Neuronal stem cell (in vitro differentiated cells): ENCODE measurements at places on chromosomes 5 and 9.

GRCh38 chr5:140073296-140073695 is 30.2 kb upstream of the NRG2 start:
- DNase-seq = peak; percentile 4

DNA sequence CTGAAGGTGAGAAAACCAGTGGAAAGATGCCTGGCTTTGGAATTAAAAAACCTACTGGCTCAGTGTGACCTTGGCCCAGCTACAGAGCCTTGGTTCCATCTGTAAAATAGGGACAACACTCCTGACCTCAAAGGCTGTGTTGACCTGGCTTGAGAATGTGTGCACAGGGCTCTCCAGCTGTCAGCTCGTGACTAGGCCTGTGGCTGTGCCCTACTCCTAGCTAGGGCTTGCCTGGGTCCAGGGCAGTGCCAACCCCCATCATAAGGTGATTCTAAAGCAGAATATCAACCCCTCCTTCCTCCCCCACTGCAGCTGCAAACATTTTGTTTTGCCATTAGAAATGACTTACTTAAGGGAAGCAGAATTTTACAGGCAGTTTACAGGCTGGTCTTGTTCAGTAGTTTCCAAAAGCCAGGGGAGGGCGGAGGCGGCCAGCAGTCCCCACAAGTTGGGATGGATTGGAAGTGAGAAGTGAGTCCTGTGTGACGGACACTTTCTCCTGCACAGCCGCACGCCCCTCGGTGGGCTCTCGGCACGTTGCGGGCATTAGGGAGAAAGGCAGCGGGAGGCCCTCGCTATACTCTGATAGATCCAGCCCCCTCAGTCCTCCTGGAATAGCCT is 7.3 kb downstream of the PITX1 start:
- DNase-seq = no peak

DNA sequence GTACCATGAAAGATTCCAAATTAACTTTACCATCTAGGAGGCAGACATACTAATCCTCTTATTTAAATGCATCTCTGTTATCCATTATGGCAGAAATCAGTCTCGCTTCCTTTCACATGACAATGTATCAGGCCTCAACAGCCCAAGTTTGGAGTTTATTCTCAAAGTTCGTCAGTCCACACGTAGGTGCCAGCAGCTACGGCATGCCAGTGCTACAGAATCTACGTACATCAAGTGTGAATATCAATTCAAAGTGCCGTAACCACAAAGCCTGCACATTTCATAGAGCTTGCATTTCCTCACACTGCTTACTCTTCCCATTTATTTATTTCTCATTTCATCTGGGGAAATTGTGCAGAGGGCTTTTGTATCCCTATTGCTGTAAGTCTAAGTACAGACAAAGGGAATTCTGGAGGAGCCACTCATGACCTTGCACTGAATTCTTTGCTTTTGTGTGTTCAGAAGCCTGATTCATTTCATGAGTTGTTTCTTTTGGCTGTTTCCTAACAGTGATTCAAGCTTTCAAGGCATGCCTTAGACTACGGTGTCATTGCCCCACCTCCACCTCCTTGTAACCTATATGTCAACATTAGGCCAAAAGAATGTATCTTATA is 10.0 kb downstream of the ENC1 start:
- no peak for DNase-seq

DNA sequence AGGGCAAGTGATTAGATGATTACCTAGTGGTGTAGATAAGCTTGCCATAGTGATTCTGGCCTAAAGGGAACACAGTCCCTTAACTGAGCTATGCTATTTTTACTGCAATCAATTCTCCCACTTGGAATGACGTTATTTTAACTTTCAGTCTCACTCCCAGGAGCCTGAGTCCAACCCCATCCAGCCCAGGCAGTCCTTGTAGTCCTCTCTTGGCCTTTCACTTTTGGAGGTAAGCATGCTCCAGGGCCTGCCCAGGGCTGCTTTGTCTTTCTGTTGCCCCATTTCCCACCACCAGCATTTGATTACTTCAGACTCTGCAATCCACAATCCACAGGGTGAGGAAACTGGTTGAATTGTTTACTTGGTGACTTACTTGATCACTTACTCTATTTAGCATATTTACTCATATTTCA is 233.0 kb downstream of the CD180 start:
- DNase-seq = no peak

- no peak for DNase-seq
Measured at GRCh38 chr9:136345281-136346156, 18.0 kb downstream of the DNLZ start.

- DNase-seq = no peak
Measured at GRCh38 chr5:64384765-64385164, 121.0 kb upstream of the RGS7BP start.

DNA sequence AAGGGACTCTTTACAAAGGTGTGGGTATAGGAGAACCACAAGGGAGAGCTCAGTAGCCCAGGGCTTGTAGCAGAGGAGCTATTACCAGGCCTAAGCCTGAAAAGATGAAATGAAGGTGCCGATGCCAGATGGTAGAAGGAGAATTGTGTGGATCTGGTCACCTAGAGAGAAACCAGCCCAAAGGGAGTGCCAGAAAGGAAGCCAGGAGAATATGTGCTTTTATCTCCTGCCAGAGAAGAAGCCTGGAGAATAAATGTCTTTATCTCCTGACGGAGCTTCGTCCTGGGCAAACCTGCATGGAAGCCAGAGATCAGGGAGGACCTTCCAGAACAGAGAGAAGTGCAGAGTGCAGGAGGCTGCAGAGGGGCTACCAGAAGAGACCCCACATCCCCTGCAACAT is 142.6 kb downstream of the MED10 start:
- DNase-seq = no peak
